Transverse colon (tissue), 4 donors: ENCODE measurements at places on chromosomes 3 and 15. TPM values are rescaled to one million over a fixed set of nuclear protein-coding genes. Genes with fewer than 3 reads are reported as not detected.

DNA sequence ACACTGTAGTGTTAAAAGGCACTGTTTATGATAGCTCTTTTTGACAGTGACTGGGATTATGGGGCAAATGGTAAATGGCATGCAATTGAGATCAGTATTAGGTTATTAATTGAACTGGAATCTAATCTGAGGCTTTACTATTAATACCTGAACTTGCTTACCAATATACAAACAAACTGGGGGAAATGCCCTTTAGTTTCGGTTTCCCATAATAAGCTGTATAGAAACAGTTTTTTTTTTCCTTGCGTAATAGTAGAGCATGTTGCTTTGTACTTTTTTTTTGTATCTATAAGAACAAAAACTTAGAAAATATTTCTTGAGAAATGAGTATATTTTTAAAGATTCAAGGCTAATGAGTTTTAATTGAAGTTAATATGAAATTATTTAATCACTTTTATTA is 95.0 kb downstream of the FNDC3B start:
- H3K27ac ChIP-seq = peak overlapping the region; percentile 63
- peaks cover 31% of the 10 kb centered on the region for H3K4me1 ChIP-seq
- H3K4me3 ChIP-seq = no peak overlapping the region
- no peaks in the 10 kb centered on the region for H3K27me3 ChIP-seq
- no peak for DNase-seq
- no peaks in the 10 kb centered on the region for H3K36me3 ChIP-seq

DNA sequence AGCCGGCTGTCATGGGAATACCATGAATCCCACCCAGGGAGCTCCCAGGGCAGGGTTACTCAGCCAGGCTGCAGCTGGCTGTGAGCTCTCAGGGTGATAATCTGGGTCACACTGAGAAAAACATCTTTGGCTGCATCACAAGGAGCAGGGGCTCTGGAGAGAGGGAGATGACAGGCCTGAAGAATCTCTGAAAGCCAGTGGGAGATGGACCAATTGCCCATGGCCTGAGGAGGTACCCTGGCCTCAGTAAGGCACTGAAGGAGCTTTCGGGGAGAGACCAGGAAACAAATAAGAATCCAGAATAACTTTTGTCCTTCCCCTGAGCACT is 28.2 kb upstream of the GOLGA6C start:
- no peak overlapping the region for H3K27ac ChIP-seq
- no peaks in the 10 kb centered on the region for H3K36me3 ChIP-seq
- no peaks in the 10 kb centered on the region for H3K27me3 ChIP-seq

DNA sequence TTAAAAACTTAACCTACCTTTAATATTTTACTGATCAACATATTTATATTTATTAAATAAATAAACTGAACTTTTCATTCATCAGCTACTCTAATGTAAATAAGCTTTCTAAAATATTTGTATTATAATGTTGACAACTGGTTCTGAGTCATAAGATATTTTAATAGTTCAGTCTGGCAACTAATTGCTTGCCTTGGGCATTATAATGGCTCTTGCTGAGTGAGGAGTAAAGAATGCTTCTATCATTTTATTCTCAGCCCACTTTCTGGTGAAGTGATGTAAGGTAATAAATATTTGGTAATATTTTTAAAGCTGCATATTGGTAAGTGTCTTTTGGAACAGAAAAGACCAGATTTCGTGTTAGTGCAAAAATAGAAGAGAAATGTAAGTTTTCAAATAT is 81.5 kb downstream of the DIPK2A start:
- no peaks in the 10 kb centered on the region for H3K36me3 ChIP-seq
- H3K4me1 ChIP-seq = no peaks in the 10 kb centered on the region
- no peak for DNase-seq
- H3K4me3 ChIP-seq = no peak overlapping the region
- H3K27ac ChIP-seq = no peak overlapping the region
- no peaks in the 10 kb centered on the region for H3K27me3 ChIP-seq

DNA sequence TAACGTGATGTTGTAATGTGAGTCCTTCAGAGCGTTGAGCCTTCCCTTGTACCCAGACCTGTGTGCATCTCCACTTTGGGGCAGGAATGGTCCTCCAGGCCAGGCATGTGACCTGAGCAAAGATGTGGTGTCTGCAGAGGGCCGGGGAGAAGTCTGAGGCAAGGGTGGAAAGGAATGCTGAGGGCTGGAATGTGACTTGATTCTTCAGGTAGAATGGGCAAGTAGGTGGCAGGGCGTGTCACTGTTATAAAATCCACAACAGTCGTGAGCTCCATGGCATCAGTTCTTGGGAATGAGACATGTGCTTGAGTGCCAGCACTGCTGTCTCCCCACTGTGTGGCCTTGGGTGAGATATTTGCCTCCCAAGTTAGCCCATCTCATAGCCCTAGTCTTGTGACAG is 24.0 kb upstream of the BSN start:
- H3K4me3 ChIP-seq = no peak overlapping the region
- no peak overlapping the region for H3K27ac ChIP-seq

TIGIT gene
- total RNA-seq = 1.2 TPM
